ENCODE measurements at places on chromosomes 11 and 22. TPM values are rescaled to one million over a fixed set of nuclear protein-coding genes. Genes with fewer than 3 reads are reported as not detected.

CSF2RB gene
- total RNA-seq, result under 0.01 TPM

DGCR6 gene
- total RNA-seq, result 1.2 TPM

SPA17 gene
- 18.9 TPM for total RNA-seq

BDNF gene
- total RNA-seq, result 5.0 TPM

MMP8 gene
- total RNA-seq, result not detected

CNIH2 gene
- not detected for total RNA-seq
